ENCODE measurements at places on chromosomes 1 and 21.

- peak; percentile 59 for DNase-seq
These were observed 39.0 kb upstream of the CADM3 start for GRCh38 chr1:159132271-159132881.

GRCh38 chr1:100510451-100510850 is 27.5 kb upstream of the GPR88 start:
- DNase-seq, result no peak

GRCh38 chr1:212432272-212432660 is 454 bp upstream of the NENF start:
- DNase-seq, result no peak

GRCh38 chr1:93178418-93178817 is 1.8 kb downstream of the TMED5 start:
- DNase-seq, result no peak

DNA sequence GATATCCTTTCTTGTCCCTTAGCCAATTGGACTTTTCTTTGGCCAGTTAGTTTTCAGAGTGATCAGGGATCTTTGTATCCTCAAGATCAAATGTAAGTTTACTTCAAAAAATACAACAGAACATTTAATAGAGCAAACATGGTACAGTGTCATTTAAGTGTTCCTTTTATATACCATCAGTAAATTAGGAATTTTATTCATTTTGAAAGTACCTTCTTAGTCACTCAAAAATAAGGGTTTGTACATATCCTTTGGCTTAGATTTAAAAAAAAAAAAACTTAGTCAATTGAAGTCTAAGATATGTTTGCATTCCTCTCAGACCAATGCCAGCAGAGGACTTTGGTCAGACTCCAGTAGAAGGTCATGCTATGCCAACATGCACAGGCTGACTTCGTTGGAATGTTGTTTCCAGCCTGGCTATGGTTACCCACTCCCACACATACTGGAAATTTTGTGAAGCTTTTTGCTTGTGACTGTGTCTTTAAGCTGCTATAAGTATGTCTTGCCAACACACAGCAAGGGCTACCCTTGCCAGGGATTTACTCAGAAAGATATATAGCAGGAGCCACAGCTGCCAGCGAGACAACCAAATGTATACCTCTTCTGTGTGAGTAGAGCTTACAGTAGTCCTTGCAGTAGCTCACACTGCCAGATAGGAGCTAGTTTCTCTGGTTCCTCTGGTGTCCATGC is 81.5 kb upstream of the LRIF1 start:
- no peak for DNase-seq

GRCh38 chr1:156676114-156676819 is 940 bp downstream of the NES start:
- no peak for DNase-seq

All from ureter (tissue), 1 donor.